ENCODE measurements at places on chromosomes 2 and 18.

DNA sequence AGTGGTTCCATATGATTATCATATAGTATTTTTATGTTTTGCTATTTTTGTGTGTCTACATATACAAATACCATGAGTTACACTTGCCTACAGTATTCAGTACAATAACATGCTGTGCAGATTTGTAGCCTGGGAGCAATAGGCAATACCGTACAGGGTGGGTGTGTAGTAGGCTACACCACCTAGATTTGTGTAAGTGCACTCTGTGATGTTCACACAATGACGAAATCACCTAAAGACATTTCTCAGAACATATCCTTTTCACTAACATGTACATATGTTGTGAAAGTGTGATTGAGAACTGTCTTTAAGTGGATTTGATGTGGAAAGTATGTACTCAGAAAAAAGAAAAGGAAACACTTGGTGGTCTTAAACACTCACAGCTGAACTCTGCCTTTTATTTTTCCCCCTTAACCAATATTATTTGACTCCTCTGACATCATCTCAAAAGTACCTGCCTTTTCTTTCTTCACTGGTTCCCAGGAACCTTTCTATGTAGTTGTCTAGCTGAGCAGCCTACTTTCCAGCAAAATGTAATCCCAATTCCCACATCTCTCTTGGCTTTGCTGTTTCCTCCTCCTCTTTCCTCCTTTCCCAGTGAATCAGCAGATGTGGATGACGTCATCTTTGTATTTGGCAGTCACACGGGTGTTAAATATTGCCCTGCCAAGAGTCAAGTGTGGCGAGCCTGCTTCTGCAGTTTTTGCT is 47.7 kb downstream of the OSBPL6 start:
- DNase-seq, result no peak

GRCh38 chr2:795531-796041 is 118.4 kb upstream of the TMEM18 start:
- DNase-seq, result no peak

- no peak for DNase-seq
These were observed 180.5 kb downstream of the AGPS start for GRCh38 chr2:177573120-177573519.

- DNase-seq, result no peak
These were observed 160.7 kb downstream of the FSHR start for GRCh38 chr2:48993576-48993975.

DNA sequence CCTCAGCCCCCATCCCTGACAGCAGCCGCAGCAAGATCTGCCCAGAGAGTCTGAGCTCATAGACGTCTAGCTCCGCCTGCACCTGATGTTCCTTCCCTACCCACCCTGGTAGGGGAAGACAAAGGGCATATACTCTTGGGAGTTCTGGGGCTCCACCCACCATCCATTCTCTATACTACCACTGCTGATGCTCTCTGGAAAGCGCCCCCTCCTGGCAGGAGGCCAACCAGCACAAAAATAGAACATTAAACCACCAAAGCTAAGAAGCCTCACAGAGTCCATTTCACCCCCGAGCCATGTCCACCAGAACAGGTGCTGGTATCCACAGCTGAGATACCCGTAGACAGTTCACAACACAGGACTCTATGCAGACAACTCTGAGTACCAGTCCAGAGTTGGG is 662.6 kb upstream of the FAM98A start:
- DNase-seq, result no peak
